ENCODE measurements at places on chromosomes 3 and 15.

DNA sequence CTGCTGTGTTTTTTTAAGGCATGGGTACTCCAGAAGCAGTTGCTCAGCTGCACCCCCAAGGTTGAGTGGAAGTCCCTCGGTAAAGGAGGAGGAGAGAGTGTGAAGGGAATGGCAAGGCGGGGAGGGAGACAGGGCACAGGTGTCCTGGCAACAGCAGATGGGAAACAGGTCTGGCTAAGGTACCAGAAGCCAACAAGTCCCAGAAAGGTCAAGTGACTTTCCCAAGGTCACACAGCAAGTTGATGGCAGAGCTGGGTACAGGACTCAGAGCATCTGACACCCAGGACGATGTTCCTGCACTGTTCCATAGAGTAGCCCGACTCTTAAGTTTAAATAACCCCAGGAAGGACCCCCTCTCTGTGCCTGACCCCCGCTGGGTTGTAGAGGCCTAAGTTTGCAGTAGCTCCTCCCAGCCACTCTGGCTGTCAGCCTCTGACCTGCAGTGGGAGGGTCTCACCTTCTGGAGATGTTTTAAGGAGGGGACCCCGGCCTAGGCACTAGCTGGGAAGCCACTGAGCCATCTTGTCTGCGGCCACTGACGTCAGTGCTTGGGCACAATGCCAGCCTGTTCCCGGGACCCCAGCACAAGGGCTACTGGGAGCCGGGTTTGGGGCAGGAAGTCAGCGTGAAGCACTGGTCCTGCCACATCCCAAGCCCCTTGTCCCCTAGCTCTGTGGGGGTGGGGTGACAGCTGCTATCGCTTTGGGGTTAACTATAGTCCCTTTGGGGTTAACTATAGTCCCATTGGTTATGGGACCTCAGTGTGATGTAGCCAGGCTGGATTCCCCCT is 10.5 kb downstream of the CSK start:
- DNase-seq = no peak

DNA sequence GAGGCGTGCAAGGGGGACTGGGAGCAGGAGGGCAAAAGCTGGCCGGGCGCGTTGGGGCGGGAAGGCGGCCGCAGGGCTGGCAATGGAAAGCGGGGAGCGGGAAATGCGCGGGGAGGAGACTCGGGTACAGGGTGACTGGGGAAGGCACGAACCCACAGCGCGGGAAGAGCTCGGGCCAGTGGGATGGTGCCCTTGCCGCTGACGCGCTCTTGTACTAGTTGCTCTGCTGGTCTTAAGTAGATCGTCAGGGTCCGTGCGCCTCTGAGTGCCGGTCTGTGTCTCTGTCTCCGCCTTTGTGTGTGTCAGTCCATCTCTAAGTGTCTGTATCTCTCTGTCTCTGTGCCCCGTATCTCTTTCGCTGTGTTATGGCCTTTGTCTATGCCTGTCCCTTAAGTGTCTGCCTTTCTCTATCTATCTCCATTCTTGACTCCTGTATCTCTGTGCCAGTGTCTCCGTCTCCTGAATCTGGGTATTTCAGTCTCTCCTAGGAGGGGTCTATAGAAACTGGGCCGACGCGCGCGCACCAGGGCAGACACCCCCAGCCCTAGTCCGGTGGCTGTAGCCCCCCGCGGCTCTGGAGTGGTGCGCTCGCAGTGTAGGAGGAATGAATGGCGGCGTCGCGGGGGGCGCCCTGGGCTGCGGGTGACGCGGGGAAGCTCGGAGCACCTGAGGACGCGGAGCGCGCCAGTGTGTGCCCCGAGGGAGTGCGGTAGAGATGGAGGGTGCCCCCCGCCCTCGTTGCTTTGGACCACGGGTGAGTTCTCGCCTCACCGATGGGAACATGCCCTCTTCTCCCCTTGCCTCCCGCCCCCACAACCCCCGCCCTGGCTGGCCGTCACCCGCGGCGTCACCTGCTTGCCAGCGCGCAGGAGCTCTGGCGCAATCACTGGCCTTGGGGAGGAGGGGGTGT is 756 bp upstream of the CAMK2N2 start:
- peak; percentile 33 for DNase-seq

DNA sequence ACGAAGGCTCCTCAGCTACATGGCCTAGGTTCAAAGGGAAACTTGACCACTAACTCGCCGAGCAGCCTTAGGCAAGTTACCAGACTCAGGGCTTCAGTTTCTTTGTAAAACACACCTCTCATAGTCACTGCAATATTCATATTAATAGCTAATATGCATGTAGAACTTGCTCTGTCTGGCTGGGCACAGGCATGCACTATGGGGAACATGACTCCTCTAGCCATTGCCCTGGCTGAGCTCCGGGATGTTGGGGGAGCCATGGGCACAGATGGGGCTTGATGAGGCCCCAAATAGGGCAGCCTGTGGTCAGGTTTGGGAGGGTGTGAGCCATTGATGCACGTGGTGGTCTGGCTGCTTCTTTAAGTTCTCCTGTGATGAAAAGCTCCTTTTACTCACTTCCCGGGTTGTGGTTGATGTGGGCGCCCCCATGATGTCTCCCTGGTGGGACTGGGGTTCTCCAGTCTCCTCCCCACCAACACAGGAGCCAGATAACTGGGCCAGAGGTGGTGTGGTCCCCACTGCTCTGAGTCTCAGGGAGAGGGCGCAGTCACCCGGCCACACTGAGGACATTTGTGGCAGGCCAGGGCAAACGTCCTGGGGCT is 29.4 kb upstream of the DUSP7 start:
- no peak for DNase-seq

DNA sequence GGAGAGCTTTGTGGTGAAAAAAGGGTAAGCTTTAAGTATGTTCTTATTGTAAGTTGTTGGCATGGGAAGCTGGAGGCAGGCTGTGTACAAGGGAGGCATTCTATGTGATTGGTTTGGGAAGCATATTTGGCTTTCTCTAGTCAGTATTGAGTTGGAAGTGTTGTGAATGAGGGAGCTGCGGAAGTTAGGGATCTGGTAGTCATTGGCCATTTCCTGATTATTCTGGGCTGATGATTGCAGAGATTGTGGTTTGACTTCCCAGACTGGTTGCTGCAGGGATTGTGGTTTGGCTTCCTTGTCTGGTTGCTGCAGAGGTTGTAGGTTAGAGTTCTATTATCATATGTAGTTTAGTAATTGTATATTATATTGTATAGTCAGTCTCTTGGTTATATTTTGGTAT is 21.0 kb downstream of the STXBP5L start:
- DNase-seq = no peak
